ENCODE measurements at places on chromosomes 2 and 18. TPM values are rescaled to one million over a fixed set of nuclear protein-coding genes. Genes with fewer than 3 reads are reported as not detected.

- DNase-seq, result no peak
- H3K36me3 ChIP-seq, result no peaks in the 10 kb centered on the region
- no peaks in the 10 kb centered on the region for H3K4me1 ChIP-seq
- no peak overlapping the region for H3K4me3 ChIP-seq
- no peaks in the 10 kb centered on the region for H3K27me3 ChIP-seq
- H3K27ac ChIP-seq, result no peak overlapping the region
Measured at GRCh38 chr2:49600524-49600923, 446.2 kb upstream of the FSHR start.

The SRD5A2 gene
- 2.3 TPM for polyA plus RNA-seq

DNA sequence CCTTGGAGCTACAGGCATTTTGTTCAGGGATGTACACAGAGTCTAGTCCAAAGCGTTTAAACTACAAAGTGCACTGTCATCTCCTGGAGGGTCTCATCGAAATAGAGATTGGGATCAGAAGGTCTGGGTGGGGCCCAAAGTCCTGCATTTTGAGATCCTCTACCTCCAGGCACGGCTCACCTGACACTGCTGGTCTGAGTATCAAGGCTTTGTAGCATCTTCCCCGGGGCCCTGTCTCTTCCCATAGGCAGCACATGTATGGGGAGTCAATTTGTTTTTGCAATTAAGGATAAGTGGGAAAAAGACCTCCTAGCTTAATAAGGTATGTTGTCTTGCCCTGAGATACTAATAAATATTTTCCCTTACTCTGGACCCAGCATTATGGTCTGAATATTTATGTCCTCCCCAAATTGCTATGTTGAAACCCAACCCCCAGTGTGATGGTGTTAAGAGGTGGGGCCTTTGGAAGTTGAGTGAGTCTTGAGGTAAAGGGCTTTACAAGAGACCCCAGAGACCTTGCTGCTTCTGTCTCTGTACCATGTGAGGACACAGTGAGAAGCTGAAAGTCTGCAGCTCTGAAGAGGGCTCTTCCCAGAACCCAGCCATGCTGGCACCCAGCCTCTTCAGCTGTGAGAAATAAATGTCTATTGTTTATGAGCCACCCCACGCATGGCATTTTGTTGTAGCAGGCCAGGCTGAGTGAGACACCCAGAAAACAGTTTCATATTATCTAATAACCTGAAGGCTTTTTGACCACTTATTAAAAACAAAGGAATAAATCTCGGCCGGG lies 258.7 kb upstream of the HS6ST1 start:
- DNase-seq, result no peak
- peaks cover 2% of the 10 kb centered on the region for H3K4me1 ChIP-seq
- no peak overlapping the region for H3K4me3 ChIP-seq
- H3K27ac ChIP-seq, result no peak overlapping the region
- no peaks in the 10 kb centered on the region for H3K27me3 ChIP-seq

DNA sequence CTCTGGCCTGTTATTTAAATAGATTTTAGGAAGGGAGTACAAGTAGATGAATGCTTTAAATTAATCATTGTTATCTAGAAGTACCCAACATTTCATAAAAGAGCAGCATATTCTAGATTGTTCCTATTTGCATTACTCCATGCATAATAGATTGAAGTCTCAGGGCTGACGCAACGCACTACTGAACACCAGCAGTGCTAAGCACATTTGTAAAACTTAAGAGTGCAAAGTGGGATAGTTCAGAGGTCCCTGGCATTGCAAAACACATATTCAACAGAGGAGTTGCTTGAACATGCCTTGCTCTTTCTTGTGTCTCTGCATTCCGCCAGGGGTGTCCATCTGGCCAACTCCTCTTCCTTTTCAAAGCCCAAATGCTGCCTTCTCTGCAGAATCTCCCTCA lies 22.3 kb downstream of the CDKL4 start:
- no peak overlapping the region for H3K4me3 ChIP-seq
- no peaks in the 10 kb centered on the region for H3K36me3 ChIP-seq
- no peaks in the 10 kb centered on the region for H3K4me1 ChIP-seq
- no peak overlapping the region for H3K27ac ChIP-seq
- no peaks in the 10 kb centered on the region for H3K27me3 ChIP-seq

The CGREF1 gene
- polyA plus RNA-seq, result 16.1 TPM

- no peak overlapping the region for H3K4me3 ChIP-seq
- H3K36me3 ChIP-seq, result no peaks in the 10 kb centered on the region
- no peaks in the 10 kb centered on the region for H3K4me1 ChIP-seq
- H3K27ac ChIP-seq, result no peak overlapping the region
Measured at GRCh38 chr18:24466771-24467170, 6.3 kb downstream of the HRH4 start.

DNA sequence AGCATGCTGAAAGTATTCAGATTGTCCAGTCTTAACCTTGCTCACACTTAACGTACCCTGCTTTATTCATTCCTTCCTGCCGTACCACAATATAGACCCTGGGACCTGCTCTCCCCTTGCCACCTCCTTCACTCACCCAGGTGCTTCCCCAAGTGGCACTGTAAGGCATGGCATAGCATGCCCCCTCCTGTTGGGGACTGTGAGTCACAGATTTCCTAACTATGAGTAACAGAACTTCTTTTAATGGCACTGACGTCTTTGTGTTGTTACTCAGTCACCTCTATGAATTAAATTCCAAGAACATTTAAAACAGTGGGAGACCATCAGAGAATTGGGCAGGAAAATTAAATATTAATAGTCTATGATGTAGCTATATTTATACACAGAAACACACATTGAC lies 117.2 kb downstream of the CTNNA2 start:
- no peak for DNase-seq
- H3K4me1 ChIP-seq, result no peaks in the 10 kb centered on the region
- no peak overlapping the region for H3K4me3 ChIP-seq
- no peaks in the 10 kb centered on the region for H3K27me3 ChIP-seq
- no peak overlapping the region for H3K27ac ChIP-seq

- no peaks in the 10 kb centered on the region for H3K27me3 ChIP-seq
- no peaks in the 10 kb centered on the region for H3K36me3 ChIP-seq
- H3K4me3 ChIP-seq, result no peak overlapping the region
- DNase-seq, result peak; percentile 13
- no peaks in the 10 kb centered on the region for H3K4me1 ChIP-seq
- no peak overlapping the region for H3K27ac ChIP-seq
Measured at GRCh38 chr2:128411431-128411830, 92.8 kb upstream of the HS6ST1 start.

Data from liver (tissue), 10 donors.